GM23338 (cell line): ENCODE measurements at places on chromosomes 4 and X.

- DNase-seq = no peak
Measured at GRCh38 chrX:28718450-28718849, 131.2 kb downstream of the IL1RAPL1 start.

GRCh38 chr4:141636082-141636770, at the start of gene IL15:
Gene IL15 (plus strand): TSS chr4:141636583. CDS start chr4:141719465, 82,882 bp downstream.
- DNase-seq = peak; percentile 84

DNA sequence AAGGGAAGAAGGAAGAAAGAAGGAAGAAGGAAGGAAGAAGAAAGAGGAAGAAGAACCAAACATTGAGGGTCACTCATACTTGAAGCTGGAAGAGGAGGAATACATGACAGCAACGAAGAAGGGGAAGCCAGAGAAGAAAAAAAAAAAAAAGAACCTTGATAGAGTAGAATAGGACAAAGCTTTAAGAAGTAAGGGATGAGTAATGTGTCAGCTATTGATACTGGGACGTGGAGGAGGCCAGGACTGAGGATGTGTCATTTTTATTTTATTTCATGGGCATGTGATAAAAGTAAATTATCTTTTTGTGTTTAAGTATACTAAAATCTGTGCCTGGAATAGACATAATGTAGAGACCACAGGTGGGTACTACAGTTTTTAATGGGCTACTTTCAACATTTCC, 6.4 kb downstream of the EDA2R start:
- no peak for DNase-seq

GRCh38 chr4:4668355-4669210, 126.7 kb upstream of the STX18 start:
- no peak for DNase-seq

- no peak for DNase-seq
Measured at GRCh38 chr4:5753366-5753765, 42.4 kb downstream of the EVC start.

- DNase-seq = no peak
Measured at GRCh38 chrX:130340271-130340670, 552 bp downstream of the SLC25A14 start.

DNA sequence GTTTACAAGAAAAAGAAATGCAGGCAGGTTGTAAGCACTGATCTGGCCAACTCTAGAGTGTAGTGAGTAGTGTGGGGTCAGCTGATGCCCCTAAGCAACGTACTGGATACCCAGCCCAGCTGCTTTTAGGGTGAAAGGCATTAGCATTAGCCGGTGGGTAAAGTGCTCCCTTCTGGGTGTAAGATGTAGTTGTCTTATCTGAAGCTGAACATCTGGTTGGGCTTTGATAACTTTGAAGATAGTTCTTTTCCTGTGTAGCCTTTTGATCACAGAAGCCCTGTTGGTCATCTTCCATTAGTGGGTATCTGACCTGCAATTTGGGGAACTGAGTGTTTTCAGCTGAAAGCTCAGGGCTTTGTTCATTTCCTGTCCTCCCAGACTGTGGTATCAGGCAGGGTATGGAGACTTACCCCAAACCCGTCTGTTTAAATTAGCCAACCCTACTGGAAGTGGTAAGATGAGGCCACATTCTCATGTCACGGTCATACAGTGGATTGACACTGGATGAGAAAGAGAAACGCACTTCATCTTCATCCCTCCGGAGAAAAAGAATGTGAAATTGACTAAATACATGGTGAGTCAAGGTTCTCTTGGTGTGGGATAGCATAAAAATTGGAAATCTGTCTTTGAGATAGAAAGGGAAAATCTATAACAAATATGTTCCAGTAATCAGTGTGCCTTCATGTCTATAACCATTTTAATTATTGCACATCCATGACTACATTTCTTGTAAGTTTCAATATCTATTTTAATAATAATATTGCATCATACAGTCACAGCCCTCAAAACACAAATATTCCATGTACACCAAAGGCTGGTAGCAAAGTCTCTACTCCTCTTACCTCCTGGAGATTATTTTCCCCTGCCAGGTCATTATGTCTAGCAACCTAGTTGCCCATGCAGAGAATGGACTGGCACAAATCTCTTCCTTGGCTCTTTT, 8.7 kb downstream of the RHOH start:
- DNase-seq = no peak

- DNase-seq = no peak
Measured at GRCh38 chr4:7351014-7351413, 83.7 kb downstream of the PSAPL1 start.

GRCh38 chr4:140237616-140238350, 83.8 kb upstream of the MAML3 start:
- DNase-seq = peak; percentile 89

- DNase-seq = no peak
Measured at GRCh38 chrX:36913551-36913950, 94.6 kb upstream of the FAM47C start.

DNA sequence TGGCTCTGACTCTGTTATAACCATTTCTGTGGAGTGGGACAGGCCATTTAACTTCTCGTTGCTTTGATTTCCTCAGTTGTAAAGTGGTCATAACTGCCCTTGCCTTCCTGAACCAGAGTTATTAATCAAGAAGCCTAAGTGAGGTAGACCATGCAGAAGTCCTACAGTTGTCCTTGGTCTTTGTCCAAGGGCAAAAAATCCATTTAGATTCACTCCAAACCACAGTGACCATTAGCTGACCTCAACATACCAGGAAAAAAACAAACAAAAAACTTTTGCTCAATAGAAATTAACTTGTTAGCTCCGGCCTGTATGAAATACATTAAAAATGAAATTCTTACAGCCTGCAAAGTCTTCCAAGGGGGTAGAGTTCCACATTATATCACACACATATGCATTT, 52.7 kb downstream of the TBC1D9 start:
- DNase-seq = no peak

DNA sequence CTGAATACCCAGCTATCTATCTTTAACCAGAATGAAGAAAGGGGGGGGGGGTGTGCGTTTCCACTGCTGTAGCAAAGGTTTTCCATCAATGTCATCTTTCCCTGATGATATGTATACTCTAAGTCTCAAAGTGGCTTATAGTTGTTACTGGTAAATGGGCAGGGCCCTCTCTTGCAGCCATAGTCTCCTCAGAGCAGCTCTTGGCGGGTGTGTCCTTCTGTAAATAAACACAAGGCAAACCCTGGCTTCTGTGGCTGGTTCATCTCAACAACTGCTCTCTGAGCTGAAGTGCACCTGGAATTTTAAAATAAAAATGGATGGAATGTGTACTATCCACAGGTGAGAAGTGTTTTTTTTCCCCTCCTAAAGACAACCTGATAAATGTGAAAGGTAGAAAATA, 57.5 kb upstream of the SCML1 start:
- DNase-seq = no peak

- peak; percentile 4 for DNase-seq
Measured at GRCh38 chr4:14452764-14453163, 549.5 kb upstream of the CPEB2 start.

DNA sequence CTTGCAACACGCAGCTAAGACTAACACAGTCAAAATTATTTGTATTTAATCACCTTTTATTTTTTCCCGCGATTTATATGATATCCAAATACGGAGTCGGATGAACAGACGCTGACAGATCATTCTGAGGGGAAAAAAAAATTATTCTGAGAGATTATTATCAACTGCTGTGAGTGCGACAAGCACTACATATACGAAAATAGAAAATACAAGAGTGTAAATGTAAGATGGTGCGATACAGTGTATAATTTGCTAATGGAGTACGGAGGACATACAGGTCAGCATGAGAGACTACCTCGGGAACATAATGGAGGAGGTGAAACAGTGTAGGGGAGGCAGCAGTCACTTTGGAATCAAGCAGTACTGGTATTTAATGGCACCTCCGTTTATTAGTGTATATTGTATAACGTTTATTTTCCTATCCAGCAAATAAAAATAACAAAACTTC, 2.8 kb upstream of the LIN54 start:
- no peak for DNase-seq

DNA sequence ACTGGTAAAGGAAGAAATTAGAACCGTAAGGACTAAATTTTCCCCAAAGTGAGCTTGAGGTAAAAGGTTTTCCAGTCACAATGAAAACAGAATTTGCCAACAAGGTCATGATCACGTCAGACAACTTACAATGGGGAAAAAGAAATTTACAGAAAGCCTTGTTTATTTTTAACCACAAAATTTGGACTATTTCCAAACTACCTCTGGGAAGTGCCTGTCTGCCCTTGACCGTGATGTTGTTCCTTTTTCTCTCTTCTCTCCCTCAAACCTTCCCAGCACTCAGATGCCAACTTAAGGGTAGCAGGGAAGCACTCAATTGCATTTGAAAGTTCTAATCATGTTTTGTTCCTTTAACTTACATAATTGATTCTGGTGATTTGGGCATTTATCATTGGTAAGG, 32.5 kb downstream of the MEPE start:
- peak; percentile 2 for DNase-seq

- no peak for DNase-seq
Measured at GRCh38 chr4:121304893-121305292, 75.9 kb downstream of the QRFPR start.

DNA sequence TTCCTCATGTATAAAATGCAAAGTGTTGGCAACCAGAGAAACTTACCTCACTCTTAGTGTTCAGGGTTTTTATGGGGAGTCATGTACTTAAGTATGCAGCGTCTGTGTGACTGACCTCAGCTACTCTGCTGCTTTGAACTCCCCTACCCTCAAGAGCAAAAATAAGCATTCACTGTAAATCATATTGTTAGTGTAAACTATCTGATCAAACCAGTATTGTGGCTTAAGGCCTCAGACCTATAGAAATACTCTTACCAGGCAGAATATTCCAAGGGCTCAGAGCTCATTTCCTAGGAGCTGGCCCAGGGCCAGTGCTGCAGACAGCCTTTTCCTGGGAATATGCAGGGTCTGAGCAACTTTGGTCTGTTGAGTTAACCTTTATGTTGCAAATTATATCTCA, 453.1 kb downstream of the CCSER1 start:
- DNase-seq = peak; percentile 56

- DNase-seq = no peak
Measured at GRCh38 chr4:110869862-110870572, 247.1 kb upstream of the PITX2 start.

DNA sequence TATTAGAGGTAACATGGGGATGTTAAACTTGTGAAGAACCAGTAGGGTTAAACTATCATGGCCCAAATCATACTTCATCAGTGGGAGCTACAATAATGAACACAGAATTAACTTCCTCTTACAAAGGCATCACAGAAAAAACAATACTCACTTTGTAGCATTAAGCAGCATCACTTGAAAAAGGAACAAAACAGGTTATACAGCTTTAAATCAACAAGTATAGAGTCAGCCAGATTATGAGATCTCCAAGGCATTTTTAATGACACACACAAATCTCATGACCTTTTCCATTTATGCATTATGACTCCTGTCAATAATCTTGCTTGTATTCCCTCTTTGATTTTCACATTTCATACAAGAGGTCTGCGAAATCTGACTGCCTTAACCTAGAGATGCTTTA, 18.3 kb downstream of the FBXL5 start:
- DNase-seq = no peak

GRCh38 chr4:19195696-19196095, 1056.0 kb upstream of the SLIT2 start:
- DNase-seq = peak; percentile 89

GRCh38 chr4:568351-568652, 7.8 kb downstream of the TMEM271 start:
- no peak for DNase-seq

GRCh38 chr4:101418055-101418454, 70.7 kb upstream of the PPP3CA start:
- DNase-seq = no peak

DNA sequence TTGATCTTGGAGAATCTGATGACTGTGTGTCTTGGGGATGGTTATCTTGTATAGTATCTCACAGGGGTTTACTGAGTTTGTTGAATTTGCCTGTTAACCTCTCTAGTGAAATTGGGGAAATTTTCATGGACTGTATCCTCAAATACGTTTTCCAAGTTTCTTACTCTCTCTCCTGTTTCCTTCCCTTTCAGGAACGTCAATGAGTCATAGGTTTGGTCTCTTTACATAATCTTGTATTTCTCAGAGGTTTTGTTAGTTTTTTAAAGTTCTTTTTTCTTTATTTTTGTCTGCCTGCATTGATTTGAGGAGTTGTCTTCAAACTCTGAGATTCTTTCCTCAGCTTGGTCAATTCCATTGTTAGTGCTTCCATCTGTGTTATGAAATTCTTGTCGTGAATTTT, 227.7 kb upstream of the GPRIN3 start:
- DNase-seq = no peak

GRCh38 chrX:13627306-13627705, 25.6 kb upstream of the TCEANC start:
- DNase-seq = no peak

DNA sequence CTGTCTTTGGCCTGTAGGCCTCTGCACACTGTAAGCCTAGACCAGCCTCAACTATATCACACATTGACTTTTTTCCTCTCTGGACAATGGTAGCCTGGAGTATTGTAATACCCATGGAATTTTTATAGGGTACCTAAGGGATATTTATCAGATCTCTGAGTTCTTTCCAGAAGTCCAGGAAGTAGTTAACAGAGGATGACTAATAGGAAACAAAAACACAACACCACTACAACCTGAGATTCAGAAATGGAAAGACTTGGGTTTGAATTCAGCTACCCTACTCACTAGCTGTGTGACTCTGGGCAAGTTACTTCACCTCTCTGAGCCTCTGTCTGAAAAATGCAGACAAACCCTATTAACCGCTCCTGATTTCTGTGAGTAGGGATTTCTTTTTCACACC, 7.7 kb upstream of the STX18 start:
- no peak for DNase-seq

DNA sequence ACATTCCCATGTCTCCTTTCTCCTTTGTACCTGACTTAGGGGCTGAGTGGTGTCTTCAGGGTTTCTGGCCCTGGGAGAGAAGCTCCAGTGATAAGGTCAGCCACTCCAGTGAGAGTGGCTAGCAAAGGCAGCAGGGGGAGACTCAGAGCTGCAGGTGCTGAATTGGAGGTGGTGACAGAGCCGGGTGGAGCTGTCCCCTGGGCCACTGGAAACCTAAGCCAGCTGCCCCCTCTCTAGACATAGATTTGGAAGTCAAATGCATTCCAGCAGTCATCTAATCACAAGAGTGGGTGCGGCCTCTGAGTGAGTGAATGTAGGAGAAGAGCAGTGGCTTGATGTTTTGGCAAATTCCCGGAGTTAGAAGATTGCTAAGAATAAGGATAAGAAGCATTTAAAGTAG, 28.5 kb downstream of the TRIM2 start:
- peak; percentile 80 for DNase-seq

GRCh38 chrX:39450234-39450977, 647.4 kb downstream of the BCOR start:
- DNase-seq = peak; percentile 7

- no peak for DNase-seq
Measured at GRCh38 chr4:174154215-174154854, 129.1 kb downstream of the FBXO8 start.
